ENCODE measurements at places on chromosomes 1 and 21. TPM values are rescaled to one million over a fixed set of nuclear protein-coding genes. Genes with fewer than 3 reads are reported as not detected.

DNA sequence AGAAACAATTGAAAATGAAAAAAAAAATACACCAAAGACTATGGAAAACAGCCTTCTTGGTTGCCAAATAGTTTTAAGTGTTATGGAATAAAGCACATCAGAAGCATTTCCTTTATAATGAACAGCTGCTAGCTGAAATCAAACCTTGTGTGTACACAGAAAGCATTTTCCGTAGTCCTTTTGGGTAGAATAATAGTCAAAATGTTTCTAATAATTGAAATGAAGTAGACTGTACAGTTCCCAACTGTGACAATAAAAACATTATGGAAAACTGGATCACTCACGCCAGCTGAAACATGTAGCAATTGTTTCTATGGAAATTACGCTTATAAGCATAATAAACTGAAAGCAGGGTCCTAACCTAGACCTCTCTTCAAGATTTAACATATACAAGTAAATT is 856.3 kb upstream of the B3GALT2 start:
- no peak for DNase-seq

DNA sequence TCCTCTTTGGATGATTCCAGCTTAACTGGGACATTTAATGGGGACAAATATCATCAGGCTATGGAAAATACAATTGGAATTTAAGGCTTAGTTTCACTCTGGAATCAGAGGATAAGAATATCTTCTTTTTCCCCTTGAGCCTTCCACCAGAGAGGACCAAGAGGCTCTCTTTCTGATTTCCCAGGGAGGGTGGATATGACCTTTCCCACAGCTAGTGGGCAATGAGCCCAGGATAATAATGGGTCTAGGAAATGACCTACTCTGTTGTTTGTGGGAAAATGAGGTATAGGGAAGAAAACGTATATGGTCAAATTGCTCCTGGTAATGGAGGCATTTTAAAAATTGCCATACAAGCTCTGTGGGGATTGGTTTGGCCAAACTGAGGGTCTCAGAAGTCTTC is 1.9 kb downstream of the OR6Y1 start:
- DNase-seq = no peak

DNA sequence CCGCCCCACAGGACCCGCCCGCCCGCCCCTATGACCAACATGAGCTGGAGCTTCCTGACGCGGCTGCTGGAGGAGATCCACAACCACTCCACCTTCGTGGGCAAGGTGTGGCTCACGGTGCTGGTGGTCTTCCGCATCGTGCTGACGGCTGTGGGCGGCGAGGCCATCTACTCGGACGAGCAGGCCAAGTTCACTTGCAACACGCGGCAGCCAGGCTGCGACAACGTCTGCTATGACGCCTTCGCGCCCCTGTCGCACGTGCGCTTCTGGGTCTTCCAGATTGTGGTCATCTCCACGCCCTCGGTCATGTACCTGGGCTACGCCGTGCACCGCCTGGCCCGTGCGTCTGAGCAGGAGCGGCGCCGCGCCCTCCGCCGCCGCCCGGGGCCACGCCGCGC is 7.9 kb upstream of the IBA57 start:
- no peak for DNase-seq

SLC19A2 gene
- total RNA-seq = 8.0 TPM

NPHS2 gene
- not detected for total RNA-seq
